ENCODE measurements at places on chromosomes 1 and 21. TPM values are rescaled to one million over a fixed set of nuclear protein-coding genes. Genes with fewer than 3 reads are reported as not detected.

Gene CYP4Z1
- total RNA-seq = 1.2 TPM

Gene LPAR3
- total RNA-seq = 18.7 TPM

Gene NECTIN4
- 42.7 TPM for total RNA-seq

Gene KCNE1
- total RNA-seq = 2.2 TPM

Gene SLFNL1
- total RNA-seq = 1.2 TPM

Gene PRR9
- total RNA-seq = not detected

Gene TRAF3IP3
- 7.1 TPM for total RNA-seq

Gene MARCKSL1
- 36.8 TPM for total RNA-seq

Gene RIPPLY3
- not detected for total RNA-seq

Gene KANK4
- 1.2 TPM for total RNA-seq

Gene MTX1
- total RNA-seq = 29.5 TPM

Gene SGIP1
- 14.0 TPM for total RNA-seq

Gene IGSF21
- 3.2 TPM for total RNA-seq

Gene LRRC7
- total RNA-seq = not detected

Gene DISP3
- total RNA-seq = not detected

Gene PPP2R5A
- 33.9 TPM for total RNA-seq

Gene TDRD5
- total RNA-seq = not detected

Gene AADACL4
- not detected for total RNA-seq

Gene DCST2
- total RNA-seq = 7.9 TPM

Gene KCNE2
- total RNA-seq = not detected

Gene COL9A2
- total RNA-seq = 7.1 TPM

Gene KRTAP7-1
- total RNA-seq = not detected

Gene REN
- not detected for total RNA-seq

Gene HTR6
- not detected for total RNA-seq

Gene ITLN2
- 2.0 TPM for total RNA-seq

Data from vagina (tissue), 2 donors.